Activated T-cell treated with anti-CD3 and anti-CD28 coated beads, Interleukin-2, amount 50 U/mL, for 1 hour (primary cell): ENCODE measurements at places on chromosomes 11 and 22.

GRCh38 chr22:39238966-39239505 lies 5.7 kb downstream of the PDGFB start:
- DNase-seq = no peak

DNA sequence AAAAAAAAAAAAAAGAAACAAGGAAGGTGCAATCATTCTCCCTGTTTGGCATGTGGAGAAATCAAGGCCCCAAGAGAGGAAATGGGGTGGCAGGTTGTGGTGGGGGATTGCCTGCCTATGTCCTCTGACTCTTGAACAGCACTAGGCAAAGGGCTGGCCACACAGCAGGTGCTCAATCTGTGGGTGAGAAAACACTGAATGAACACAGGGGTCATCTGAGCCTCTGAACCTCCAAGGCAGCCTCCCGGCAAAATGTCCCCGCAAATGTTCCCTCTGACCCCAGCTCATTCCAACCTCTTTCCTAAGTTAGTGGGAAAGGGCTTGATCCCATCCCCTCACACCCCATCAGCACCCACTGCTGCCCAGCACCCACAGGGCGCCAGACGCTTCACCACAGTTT lies 4.6 kb downstream of the PLA2G6 start:
- DNase-seq = no peak

DNA sequence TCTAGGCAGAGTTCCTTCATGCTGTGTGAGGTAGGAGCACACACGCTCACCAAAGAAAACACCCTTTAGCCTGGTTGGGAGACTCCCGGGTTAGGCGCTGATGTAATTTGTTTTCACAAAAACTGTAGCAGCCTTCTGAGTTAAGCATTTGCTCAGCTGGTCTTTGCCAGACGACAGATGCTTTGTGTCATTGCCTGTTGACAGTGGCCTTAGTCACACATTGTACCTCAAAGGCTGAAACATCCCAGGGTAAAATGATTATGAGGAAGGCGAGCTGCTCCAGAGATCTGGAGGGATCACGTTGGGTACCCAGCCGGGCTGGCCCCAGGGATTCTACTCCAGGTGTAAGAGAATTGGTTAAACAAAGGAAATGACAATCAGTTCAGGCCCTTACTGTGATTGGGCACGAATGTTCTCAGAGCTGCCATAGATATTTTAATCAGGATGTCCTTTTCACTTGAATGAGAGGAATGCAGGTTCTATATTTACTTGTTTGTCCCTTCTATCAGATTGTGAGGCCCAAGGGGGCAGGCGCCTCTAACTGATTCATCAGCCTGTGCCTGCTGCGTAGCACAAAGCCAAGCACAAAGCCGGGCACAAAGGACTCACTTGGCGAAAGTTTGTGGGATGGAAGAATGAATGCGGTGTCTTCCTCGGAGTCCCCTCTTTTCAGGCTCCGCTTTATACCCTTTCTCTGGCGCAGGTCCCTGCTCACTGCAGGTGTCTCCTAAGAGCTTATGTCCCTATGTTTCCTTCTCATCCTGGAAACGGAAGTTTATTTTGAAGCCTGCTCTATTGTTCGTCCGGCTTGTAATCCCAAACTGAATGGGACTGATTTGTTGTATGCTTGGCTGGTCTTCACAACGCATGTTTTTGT lies 47.1 kb downstream of the ADM start:
- no peak for DNase-seq

- DNase-seq = no peak
Measured at GRCh38 chr22:28547132-28547842, 132.4 kb downstream of the TTC28 start.

GRCh38 chr11:10746871-10747270 lies 4.2 kb upstream of the CTR9 start:
- no peak for DNase-seq

DNA sequence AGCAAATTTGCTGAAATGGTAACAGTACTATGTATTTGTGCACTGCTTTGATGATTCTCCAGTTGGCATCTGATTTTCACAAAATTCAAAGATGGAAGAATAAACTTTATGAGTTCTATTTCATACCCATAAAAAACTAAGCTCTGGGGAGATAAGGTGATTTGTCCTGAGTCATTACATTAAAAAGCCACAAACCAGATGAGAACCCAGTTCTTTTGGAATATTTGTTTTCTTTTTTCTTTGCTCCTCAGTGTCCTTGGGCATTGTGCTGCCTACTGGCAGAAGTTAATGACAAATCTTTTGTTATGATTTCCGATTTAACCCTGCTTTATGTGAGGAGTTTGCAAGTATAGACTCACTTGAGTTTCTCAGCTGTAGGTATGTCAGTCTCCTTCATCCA lies 45.4 kb upstream of the AMOTL1 start:
- no peak for DNase-seq
